ENCODE measurements at places on chromosomes 2 and 18. TPM values are rescaled to one million over a fixed set of nuclear protein-coding genes. Genes with fewer than 3 reads are reported as not detected.
A peak's percentile ranks its signal among the peaks of the same experiment; 100 is the strongest.

GRCh38 chr2:172375251-172375650 lies 52.1 kb upstream of the ITGA6 start:
- DNase-seq, result no peak

- DNase-seq, result no peak
Observed at GRCh38 chr18:3283908-3284307, 22.0 kb downstream of the MYL12B start.

DNA sequence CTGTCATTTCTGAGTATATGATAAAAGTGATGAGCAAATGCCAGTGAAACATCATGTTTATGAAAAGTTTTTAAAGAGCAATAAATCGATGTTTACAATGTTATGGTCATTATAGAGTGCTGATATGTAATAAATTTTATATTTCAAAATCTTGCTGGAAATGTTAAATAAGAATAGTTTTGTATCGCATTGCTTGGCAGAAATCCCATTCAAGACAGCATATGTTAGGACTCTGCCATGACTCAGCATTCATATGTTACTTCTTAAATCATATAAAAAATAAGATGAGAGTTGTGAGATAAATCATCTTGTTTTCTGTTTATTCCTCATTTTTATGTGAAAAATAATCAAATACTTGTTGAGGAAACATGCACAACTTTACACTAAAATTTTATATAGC lies 949.9 kb upstream of the NRXN1 start:
- no peak for DNase-seq

MDH1B gene
- total RNA-seq, result 0.33 TPM

EFHD1 gene
- total RNA-seq, result 0.93 TPM

DNA sequence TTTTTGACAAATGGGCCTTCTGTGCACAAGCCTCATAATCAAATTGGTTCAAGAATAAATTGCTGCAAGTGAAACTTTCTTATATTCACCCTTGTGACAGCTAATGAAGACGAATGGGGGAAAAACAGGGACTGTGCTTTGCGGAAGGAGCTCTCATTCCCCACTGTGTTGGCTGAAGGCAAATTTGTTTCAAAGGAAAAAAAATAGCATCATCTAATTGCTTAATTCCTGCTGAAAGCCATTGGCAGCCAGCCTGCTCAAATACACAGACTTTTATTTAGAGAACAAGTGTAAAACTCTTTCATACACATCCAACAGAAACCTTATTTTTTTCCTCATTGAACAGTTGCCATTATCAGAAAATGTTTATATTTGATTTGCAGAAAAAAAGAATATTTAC lies 172.3 kb downstream of the ARL6IP6 start:
- no peak for DNase-seq

NYAP2 gene
- total RNA-seq, result 0.06 TPM

DNA sequence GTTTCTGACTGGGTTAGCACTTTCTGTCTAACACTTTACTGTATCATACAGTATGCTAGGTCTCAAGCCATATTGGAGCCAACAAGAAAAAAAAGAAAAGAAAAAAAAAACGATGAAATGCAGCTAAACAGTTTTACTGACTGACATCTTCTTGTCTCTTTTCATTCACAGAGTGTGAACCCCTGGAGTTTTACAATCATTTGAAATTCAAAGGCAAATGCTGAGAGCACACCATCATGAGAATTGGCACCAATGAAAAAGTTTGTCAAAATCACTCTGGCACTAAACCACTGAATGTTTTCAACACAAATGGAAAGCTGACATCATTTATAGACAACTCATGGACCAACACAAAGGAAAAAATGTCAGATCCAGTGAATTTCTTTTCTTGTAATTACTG lies 513.3 kb downstream of the LRRTM4 start:
- no peak for DNase-seq

DNA sequence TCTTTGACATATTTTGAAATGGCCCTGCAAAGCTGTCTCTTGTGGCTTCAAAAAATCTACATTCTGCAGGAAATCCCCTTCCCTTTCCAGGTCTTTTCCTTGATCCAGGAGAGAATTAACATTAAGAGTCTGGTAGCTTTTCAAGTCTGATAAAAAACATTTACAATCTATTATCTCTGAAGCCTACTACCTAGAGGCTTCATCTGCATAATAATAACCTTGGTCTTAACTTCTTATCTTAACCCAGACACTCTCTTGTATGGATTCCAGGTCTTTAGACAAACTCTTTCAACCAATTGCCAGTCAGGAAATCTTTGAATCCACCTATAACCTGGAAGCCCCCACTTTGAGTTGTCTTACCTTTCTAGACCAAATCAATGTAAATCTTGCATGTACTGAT lies 179.3 kb upstream of the ZC3H15 start:
- no peak for DNase-seq

DNA sequence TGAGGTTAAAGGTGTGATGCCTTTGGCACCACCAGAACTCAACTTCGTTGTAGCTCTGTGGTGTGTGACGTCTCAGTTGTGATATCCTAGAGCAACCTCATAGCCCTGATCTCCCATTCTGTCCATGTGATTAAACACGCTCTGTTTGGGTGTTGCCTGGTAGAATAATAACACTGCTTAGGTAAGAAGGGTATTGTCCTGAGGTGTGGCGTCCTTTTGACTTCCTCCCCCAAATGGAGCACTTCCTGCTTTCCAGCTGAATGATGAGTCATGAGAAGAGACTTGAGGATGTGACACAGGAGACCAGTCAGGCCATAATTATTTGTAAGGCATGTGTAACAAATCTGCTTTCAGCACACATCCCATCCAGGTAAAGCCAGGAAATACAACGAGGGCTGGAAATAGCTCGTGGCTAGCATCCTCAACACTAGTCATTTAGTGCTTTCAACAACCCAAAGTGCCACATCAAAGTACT lies 100.7 kb downstream of the RAPGEF4 start:
- DNase-seq, result no peak

DNA sequence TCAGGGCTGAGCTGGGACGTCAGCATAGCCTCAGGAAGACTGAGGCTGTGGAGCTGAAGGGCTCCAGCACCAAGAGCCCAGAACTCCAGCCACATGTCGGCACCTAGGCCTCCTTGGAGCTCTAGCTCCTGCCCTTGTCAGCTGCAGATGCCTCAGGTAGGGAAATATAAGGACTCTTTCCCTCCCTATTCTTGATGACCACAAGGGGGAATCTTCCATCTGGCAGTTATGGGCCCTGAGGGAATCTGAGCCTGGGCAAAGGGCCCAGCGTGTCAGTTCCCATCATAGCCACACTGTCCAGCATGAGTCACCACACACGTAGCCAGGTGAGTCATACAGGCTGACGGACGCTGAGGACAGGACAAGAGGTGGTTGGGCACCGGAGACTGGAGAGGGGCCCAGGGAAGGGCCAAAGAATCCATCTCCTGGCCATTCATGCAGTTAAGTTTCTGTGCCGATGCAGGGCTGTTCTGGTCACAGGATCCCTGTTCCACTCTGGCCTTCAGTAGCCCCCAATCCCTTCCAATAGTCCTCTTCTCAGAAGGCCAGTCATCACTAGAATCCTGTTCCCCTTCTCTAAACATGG lies 1.8 kb downstream of the MPV17 start:
- no peak for DNase-seq

DNA sequence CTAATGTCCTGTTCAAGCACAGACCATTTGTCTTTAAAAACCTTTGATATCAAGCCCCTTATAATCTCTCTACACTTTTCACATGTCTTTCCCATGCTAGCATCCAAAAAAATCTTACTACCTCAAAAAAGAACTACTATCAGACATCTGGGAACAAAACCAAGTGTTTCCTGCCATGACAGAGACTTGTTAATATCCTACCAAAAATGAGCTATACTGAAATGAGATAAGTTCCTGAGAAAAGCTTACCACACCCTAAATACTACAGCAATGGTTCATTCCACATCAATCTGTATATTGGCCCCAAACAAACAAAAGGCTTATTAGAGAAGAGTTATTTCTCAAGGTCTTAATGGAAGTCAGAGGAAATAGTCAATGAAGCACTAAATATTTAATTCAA lies 230.1 kb downstream of the DYM start:
- no peak for DNase-seq

CRYBA2 gene
- total RNA-seq, result not detected

MYO7B gene
- total RNA-seq, result 0.36 TPM

DNA sequence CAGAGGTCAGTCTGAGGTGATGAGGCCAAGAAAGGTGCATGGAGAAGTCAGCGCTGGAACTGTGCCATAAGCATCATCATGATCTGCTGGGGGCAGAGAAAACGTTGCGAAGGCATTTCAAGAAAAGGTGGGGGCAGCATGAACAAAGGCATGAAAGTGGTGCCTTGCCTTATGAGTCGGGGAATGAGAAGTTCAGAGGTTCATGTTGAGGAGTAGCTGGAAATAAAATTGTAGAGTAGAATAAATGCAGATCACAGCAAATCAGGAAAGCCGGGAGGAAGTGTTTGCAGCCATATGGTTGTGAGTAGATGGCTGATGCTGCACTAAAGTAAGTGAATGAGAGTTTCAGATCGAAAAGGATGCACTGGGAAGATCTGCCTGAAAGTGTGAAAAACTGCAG lies 72.1 kb upstream of the ARL5A start:
- DNase-seq, result no peak

DNA sequence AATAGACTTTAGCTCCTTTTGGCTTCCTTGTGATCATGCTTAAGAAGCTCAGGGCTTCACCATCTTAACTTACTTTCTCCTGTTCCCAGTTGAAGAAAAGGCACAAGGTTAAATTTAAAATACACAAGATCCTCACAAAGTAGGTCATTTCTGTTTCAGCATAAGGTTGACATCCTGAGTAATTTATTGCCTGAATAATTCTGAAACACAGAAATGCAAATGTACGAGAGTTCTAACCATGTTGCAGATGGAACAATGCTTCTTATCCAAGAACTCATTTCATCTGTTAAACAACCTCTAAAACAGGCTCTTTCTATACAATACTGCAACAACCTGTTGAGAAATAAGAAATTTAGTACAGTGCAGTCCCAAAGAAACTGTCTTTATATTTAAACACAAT lies 395.2 kb downstream of the BCL11A start:
- DNase-seq, result no peak

GRCh38 chr2:8639122-8639635 lies 42.7 kb upstream of the ID2 start:
- DNase-seq, result no peak

DNA sequence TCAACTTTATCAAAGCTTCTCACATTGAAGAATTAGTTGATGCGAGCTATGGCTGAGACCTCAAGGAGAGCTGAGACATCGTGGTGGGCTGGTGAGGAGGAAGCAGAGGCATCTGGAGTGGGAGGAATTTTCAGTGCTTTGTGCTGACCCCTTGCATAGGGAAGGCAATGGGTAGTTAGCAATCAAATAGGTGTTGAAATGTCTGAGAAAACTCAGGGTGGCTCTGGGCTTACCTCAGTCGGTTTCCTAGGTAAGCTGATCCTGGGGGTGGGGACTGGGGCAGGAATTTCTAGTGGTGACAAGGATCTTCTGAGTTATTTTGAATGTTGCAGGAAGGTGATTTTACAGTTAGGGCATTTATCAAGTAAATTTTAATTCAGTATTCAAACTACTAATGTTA lies 20.7 kb upstream of the DPP10 start:
- DNase-seq, result no peak

DNA sequence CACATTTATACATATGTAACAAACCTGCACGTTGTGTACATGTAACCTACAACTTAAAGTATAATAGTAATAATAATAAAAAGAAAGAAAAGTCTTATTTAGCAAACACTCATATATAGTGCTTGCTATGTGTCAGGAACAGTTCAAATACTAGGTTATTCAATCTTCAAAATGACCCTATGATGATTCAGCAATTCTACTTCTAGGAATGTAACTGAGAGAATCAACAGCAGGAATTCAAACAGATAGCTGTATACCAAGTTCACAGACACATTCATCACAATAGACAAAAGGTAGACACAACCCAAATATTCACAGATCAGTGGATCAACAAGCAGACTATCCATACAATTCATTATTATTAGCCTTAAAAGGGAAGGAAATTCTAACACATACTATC lies 69.5 kb downstream of the MYO5B start:
- no peak for DNase-seq

CCDC74B gene
- 0.61 TPM for total RNA-seq

- DNase-seq, result no peak
Observed at GRCh38 chr18:38369772-38370690, 804.4 kb upstream of the CELF4 start.

TCF7L1 gene
- 0.07 TPM for total RNA-seq

- DNase-seq, result peak; percentile 38
Observed at GRCh38 chr2:218217360-218218267, 625 bp downstream of the ARPC2 start.

DNA sequence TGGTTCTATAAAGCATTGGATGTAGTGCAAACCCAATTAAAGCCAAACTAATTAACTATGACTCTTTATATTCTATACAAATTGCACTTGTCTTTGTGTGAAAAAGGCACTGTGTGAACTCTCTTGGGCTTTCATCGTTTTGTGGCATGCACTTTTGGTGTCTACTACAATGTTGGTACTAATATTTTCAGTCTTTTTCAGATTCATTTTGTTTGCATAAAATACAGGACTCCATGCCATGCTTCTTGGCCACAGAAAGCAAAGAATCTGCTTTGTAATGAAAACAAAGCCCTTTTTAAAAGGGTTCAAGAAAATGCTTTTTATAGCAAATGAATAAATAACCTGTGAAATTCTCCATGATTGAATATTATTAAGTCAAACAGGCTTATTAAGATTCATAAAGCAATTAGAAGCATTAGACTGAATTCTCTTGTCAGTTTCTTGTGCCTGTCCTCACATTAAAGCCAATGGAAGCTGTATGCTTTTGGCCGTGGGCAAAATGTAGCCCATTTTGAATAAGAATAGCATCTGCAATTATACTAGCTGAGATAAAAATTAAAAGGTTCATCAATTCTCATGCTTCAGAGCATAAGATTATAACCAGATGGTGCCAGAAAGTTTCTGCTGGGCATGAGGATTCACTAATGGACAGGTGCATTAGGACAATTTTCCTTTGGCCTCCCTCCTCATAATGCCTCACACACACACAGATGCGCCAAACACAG lies 1665.2 kb downstream of the SUCLG1 start:
- DNase-seq, result no peak

QPCT gene
- 1.5 TPM for total RNA-seq

- DNase-seq, result no peak
Observed at GRCh38 chr18:22074282-22075070, 94.9 kb upstream of the GATA6 start.

- no peak for DNase-seq
Observed at GRCh38 chr2:10740226-10740625, 18.8 kb downstream of the ATP6V1C2 start.

GRCh38 chr2:219220652-219221402 lies 2.1 kb upstream of the ABCB6 start:
- DNase-seq, result no peak

- DNase-seq, result no peak
Observed at GRCh38 chr2:46188041-46188716, 109.0 kb upstream of the EPAS1 start.

PARD3B gene
- total RNA-seq, result 1.9 TPM

- no peak for DNase-seq
Observed at GRCh38 chr2:185895828-185896693, 157.5 kb downstream of the FSIP2 start.

GRCh38 chr2:211248841-211249240 lies 692.4 kb downstream of the CPS1 start:
- DNase-seq, result no peak

C2orf66 gene
- total RNA-seq, result not detected

Measured in T-cell (primary cell).